Activated gamma-delta T cell (primary cell): ENCODE measurements at places on chromosomes 3 and 15.

DNA sequence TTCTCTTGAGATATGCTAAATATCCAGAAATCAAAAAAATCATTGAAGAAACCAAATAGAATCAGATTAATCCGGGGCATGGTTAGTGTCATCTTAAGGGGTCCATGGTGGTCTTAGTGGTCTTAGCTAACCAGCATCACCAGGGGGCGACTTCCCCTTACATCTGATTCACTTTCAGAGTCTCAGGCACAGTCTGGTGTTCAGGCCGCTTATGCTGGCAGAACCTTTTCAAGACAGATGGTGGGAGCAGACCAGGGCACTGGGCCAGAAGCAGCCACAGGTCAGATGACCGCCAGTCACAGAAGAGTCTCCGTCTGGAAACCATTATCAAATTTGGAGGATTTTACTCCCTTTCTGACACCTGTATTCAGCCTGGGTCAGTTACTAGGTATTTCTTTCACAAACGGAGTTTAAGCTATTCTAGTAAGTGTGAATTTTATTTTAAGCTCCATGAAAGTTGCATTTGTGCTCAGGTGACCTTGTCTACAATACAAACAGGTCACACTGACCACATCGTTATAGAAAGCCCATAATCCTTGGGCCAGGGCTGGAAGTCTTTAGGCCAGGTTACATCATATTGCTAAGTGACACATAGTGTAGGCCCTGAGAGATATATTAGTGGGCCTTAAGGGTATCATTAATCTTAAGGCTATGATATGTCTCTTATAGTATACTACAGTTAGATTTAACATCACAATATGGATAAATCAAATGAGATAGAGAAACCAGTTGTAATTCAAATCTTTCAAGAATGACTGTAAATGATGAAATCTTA is 365.5 kb downstream of the GBE1 start:
- DNase-seq = no peak

DNA sequence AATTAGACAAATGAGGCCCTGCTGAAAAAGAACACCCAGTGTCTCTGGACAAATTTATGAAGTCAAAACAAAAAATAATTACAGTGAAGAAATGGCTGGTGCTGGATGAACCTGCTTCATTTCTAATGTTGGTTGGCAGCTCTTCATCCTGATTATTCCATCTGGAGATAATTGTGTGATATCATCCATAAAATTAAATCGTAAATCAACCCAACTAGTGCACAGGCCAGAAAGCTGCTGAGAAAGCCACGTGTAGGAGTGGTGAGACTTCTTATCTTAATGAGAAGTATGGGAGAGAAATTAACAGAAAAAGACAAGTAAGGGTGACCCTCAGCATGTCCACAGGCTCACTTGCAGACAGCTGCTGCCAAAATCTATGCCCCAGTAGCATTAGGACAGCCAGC is 465.2 kb upstream of the TGFBR2 start:
- DNase-seq = no peak

- DNase-seq = no peak
Measured at GRCh38 chr15:59791079-59791478, 102.0 kb upstream of the BNIP2 start.

- DNase-seq = no peak
Measured at GRCh38 chr3:16887130-16887529, 2.4 kb downstream of the PLCL2 start.

- DNase-seq = no peak
Measured at GRCh38 chr15:89164712-89165211, 56.6 kb downstream of the RLBP1 start.

DNA sequence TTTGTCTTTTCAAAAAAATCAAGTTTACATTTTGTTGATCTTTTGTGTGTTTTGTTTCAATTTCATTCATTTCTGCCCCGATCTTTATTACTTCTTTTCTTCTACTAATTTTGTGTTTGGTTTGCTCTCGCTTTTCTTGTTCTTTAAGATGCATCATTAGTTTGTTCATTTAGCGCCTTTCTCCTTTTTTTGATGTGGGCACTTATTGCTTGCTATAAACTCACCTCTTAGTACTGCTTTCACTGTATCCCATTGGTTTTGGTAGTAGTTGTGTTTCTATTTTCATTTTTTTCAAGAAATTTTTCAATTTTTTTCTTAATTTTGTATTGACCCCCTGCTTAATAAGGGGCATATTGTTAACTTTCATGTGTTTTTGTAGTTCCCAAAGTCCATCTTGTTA is 34.4 kb downstream of the PRKCI start:
- no peak for DNase-seq

- no peak for DNase-seq
Measured at GRCh38 chr3:167162083-167162482, 218.0 kb downstream of the ZBBX start.

GRCh38 chr3:116618138-116618537 is 91.4 kb upstream of the TUSC7 start:
- DNase-seq = no peak

DNA sequence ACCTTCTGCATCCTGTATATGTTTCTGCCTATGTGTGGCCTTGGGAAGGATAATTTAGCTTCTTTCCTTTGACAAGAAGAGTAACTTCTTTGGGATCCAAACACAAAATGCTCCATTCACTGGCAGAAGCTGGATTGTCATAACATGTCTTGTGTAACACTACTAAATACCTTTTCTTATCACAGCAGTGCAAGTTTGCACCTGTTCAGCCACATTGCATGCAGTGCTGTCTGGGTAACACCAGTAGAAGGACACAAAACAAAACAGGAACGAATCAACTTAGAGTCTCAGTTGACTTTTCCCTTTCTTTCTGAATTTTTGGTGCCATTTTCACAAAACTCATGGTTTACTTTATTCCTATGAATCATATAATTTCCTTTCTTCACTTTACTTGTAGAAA is 43.6 kb upstream of the TNIK start:
- no peak for DNase-seq

GRCh38 chr3:106748472-106749262 is 628.6 kb upstream of the CCDC54 start:
- DNase-seq = no peak

- DNase-seq = peak; percentile 41
Measured at GRCh38 chr3:171458071-171458863, 1.9 kb downstream of the TNIK start.

GRCh38 chr3:48607519-48607918 is 1.9 kb downstream of the UQCRC1 start:
- DNase-seq = no peak

- DNase-seq = no peak
Measured at GRCh38 chr3:72317491-72317890, 530.8 kb downstream of the SHQ1 start.

DNA sequence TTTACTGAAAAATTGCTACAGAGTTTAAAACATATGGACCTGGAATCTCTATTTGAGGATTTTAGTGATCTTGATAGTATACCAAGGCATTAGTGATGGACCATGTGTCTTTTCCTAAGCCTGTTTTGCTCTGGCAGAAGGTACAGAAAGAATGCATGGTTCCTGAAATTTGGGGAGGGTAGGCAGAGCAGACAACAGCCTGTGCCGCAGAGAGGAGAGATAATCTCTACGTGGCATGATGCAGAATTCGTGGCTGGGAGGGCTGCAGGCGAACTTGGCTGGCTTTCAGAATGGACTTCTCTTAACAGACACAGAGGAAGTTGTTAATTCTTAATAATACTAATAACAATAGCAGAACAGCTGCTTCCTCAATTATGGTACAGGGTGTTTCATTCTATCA is 137.5 kb upstream of the FOXB1 start:
- no peak for DNase-seq

GRCh38 chr15:88399021-88399685 is 68.0 kb downstream of the MRPL46 start:
- DNase-seq = no peak

GRCh38 chr15:97174886-97175540 is 785.5 kb upstream of the ARRDC4 start:
- no peak for DNase-seq

GRCh38 chr3:26229801-26230200 is 392.8 kb upstream of the LRRC3B start:
- DNase-seq = no peak
